ENCODE measurements at places on chromosomes 1 and 21.

DNA sequence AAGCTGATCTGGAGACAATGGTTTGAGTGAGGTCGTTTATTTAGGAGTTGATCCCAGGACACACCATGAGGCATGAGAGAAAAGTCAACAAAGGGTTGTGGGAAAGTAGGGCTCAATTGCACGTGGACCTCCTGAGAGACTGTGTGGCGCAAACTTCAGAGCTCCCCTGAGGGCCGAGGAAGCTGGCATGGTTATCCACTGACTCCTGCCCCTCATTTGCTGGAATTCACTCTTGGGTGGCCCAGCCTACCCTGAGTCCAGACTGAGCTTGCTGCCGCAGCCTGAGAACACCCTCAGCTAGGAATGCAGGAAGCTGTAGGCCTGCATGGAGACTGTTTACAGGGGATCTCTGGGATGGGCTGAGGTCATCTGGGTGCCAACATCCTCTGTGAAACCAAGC is 301.0 kb downstream of the RWDD3 start:
- no peak overlapping the region for H3K27ac ChIP-seq
- H3K36me3 ChIP-seq = no peaks in the 10 kb centered on the region
- peak; percentile 66 for DNase-seq
- no peaks in the 10 kb centered on the region for H3K4me1 ChIP-seq

GRCh38 chr21:32818411-32818810 is 46.9 kb upstream of the PAXBP1 start:
- H3K36me3 ChIP-seq = no peaks in the 10 kb centered on the region
- no peak for DNase-seq

GRCh38 chr21:37371041-37371397 is 4.4 kb downstream of the DYRK1A start:
- no peaks in the 10 kb centered on the region for H3K27me3 ChIP-seq
- H3K4me1 ChIP-seq = no peaks in the 10 kb centered on the region
- DNase-seq = no peak
- H3K36me3 ChIP-seq = no peaks in the 10 kb centered on the region

DNA sequence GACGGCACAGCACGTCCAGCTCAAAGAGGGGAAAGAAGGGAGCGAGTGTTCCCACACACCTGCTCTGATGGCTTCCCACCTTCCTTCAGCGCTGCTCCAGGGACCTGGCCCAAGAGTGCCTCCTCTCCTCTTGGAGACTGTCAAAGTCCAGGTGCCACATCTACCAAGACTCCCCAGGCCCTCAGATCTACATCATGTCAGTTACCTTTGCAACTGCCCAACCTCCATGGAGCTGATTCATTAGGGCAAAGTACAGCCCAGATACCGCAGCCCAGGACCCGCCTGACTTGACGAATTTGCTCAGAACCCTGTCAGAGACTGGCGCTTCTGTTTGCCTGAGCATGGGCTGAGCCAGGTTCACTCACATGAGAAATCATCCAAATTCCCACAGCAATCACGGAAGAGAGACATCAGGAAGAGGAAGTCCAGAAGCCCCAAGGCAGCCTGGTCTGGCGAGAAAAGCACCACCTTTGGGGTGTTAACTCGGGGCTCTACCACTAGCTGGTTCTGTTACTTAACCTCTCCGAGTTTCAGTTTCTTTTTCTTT is at the start of gene SEC16B:
Gene SEC16B, minus strand, starts transcription at position 234 of the 547 bp plus-strand sequence. CDS start 2,077 bp downstream, outside the sequence.
- H3K27me3 ChIP-seq = no peaks in the 10 kb centered on the region
- H3K4me3 ChIP-seq = no peak within 1 kb of the TSS
- no peaks in the 10 kb centered on the region for H3K4me1 ChIP-seq

- H3K27me3 ChIP-seq = no peaks in the 10 kb centered on the region
- H3K27ac ChIP-seq = no peak overlapping the region
- no peaks in the 10 kb centered on the region for H3K36me3 ChIP-seq
- H3K4me3 ChIP-seq = no peak overlapping the region
Observed at GRCh38 chr1:174519844-174520243, 72.1 kb downstream of the GPR52 start.

DNA sequence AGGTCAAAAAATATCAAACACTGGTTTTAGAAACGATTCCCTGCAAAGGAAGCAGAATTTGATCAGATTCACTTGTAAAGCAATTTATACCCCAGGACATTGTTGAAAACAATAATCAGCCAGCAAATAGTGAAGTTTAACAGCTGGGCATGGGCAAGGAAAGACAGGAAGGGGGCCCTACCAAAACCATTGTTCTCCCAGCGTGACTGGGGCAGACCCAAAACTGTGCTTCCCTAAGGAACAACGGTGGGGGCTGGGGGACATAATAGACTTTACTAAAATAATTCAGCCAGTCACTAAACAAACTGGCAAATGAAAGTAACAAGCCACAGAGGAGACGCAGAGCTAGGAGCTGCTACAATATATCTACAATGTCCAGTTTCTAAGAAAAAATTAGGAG is 100.2 kb downstream of the AHCTF1 start:
- H3K36me3 ChIP-seq = no peaks in the 10 kb centered on the region
- no peak overlapping the region for H3K27ac ChIP-seq
- H3K4me3 ChIP-seq = no peak overlapping the region
- H3K4me1 ChIP-seq = no peaks in the 10 kb centered on the region

- no peak overlapping the region for H3K27ac ChIP-seq
- H3K27me3 ChIP-seq = no peaks in the 10 kb centered on the region
- H3K4me3 ChIP-seq = no peak overlapping the region
- H3K4me1 ChIP-seq = no peaks in the 10 kb centered on the region
- DNase-seq = no peak
- H3K36me3 ChIP-seq = peaks cover 11% of the 10 kb centered on the region
Observed at GRCh38 chr1:205766038-205766437, 9.2 kb downstream of the RAB29 start.

DNA sequence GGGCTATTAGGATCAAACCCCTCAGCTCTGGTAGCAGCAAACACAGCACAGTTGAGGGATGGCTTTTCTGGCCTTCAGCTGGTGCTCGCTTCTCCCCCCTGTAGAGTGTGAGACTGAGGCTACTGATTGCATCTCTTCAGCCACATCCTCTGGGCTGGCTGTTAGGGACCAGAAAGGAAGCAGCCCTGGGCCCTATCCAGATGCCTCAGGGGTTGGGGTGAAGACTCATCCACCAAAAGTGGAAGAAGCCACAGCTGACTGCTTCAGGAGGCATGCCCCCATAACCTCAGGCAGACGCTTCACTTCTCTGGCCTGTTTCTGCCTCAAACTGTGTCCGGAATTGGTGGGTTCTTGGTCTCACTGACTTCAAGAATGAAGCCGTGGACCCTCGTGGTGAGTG is 6.2 kb upstream of the TMEM200B start:
- no peak overlapping the region for H3K4me3 ChIP-seq
- H3K36me3 ChIP-seq = no peaks in the 10 kb centered on the region
- H3K27me3 ChIP-seq = no peaks in the 10 kb centered on the region
- DNase-seq = no peak
- H3K27ac ChIP-seq = no peak overlapping the region

- no peaks in the 10 kb centered on the region for H3K27me3 ChIP-seq
- H3K4me1 ChIP-seq = no peaks in the 10 kb centered on the region
- no peak overlapping the region for H3K27ac ChIP-seq
- DNase-seq = no peak
- no peak overlapping the region for H3K4me3 ChIP-seq
Observed at GRCh38 chr1:90198616-90199332, 203.9 kb downstream of the ZNF326 start.

GRCh38 chr21:28828021-28828420 is 164.7 kb downstream of the LTN1 start:
- no peaks in the 10 kb centered on the region for H3K36me3 ChIP-seq
- H3K4me3 ChIP-seq = no peak overlapping the region
- no peak for DNase-seq

- no peak overlapping the region for H3K4me3 ChIP-seq
- H3K27me3 ChIP-seq = no peaks in the 10 kb centered on the region
- no peaks in the 10 kb centered on the region for H3K36me3 ChIP-seq
- DNase-seq = no peak
- H3K27ac ChIP-seq = no peak overlapping the region
- no peaks in the 10 kb centered on the region for H3K4me1 ChIP-seq
Observed at GRCh38 chr1:183368213-183369108, 49.7 kb downstream of the NMNAT2 start.

DNA sequence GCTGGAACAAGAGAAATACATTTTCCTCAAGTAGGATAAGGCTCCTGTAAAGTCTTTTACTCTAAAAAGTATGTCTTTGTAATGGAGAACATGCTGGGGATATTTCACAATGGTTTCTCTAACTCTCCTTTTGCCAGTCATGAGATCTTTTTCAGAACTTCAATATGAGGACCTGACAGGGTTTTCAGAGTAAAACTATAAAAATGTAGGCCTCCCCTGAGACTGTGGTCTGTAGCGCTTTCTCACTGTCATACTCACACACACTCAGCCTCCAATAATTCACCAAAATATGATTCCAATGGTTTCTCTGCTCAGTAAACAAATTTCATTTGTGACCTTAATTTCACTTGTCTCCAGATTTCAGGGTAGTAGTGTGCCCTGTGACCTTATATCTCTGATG is 440.1 kb upstream of the PTBP2 start:
- H3K36me3 ChIP-seq = no peaks in the 10 kb centered on the region
- H3K4me1 ChIP-seq = no peaks in the 10 kb centered on the region
- H3K27me3 ChIP-seq = no peaks in the 10 kb centered on the region
- H3K4me3 ChIP-seq = no peak overlapping the region
- no peak for DNase-seq
- H3K27ac ChIP-seq = no peak overlapping the region

DNA sequence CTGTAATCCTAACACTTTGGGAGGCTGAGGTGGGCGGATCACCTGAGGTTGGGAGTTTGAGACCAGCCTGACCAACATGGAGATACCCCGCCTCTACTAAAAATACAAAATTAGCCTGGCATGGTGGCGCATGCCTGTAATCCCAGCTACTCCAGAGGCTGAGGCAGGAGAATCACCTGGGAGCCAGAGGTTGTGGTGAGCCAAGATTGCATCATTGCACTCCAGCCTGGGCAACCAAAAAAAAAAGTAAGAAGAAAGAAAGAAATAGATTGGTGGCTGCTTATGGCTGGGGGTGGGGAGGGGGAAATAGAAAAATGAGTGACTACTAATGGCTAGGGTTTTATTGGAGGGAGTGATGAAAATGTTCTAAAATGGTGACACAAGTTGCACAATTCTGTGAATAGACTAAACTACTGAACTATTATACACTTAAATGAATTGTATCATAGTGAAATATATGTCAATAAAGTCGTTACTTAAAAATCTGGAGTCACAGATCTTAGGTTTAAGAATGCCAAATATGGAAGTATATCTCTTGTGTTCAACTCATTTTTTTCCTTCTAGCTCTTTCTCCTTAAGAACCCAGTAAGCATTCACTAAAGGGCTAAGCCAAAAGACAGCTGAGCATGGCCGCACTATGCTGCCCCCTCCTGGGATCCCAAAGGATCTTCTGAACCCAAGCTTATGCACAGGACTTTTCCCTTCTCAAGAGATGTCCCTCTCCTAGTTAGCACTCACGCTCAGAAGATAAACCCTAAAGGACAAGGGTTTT is 3.2 kb upstream of the NPL start:
- H3K27me3 ChIP-seq = no peaks in the 10 kb centered on the region
- no peaks in the 10 kb centered on the region for H3K36me3 ChIP-seq
- DNase-seq = no peak
- no peak overlapping the region for H3K27ac ChIP-seq

DNA sequence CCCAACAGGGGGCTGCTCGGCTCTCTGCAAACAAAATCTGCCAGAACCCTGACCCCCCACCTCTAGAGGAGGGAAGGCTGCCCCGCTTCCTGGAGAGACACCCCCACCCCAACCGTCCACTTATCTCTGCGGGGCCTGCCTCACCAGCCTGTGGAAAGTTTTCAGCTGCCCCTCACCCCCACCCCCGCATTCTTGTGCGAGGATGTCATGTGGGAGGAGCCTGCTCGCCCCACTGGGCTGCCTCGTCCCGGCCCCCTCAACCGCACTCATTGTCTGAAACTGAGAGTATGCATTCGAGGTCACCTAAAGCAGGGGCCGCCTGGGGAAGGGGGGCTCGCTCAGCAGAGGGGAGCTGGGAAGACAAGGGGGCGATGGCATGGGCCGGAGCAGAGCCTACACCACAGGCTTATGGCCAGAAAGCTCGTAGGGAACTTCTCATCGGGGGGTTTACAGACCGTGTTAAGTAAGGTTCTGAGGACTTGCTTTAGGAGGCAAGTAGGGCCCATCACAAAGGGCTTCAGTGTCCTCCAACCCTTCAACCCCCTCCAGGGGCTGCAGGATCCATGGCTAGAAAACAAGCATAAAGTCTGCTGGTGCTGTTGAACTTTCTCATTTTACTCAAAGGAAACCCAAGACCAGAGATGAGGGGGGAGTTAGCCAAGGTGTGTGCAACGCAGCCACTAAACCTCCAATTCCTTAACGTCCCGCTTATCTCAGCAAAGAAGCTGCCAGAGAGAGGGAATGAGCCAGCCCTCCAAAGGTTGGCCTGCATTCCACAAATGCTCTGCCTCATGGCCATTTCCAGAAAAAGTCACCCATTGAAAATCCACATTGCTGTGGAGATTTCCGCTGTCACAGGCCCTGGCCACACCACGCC is 9.4 kb downstream of the EPHA2 start:
- peak overlapping the region; percentile 76 for H3K27ac ChIP-seq
- H3K4me1 ChIP-seq = no peaks in the 10 kb centered on the region
- peaks cover 19% of the 10 kb centered on the region for H3K36me3 ChIP-seq
- no peaks in the 10 kb centered on the region for H3K27me3 ChIP-seq
- H3K4me3 ChIP-seq = peak overlapping the region; percentile 37

DNA sequence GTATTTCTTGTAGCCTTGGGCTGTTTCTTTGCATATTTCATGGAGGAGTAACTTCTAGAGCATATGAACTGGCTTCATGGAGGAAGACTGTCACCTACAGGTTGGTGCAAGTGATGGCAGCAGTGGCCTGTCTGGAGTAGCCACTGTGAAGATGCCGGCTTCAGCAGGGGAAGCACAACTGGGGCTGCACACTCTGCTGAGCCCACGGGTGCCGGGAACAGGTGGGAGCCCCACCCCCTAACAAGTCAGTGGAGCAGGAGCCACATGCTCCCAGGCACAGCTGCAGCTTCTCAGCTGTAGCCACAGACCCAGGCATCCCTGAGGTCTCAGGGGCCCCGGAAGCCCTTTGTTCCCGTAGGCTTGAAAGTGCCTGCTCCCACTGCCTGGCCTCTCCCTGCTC is 43.2 kb upstream of the C1orf185 start:
- H3K27me3 ChIP-seq = no peaks in the 10 kb centered on the region
- peaks cover 4% of the 10 kb centered on the region for H3K36me3 ChIP-seq
- DNase-seq = no peak
